ENCODE measurements at places on chromosomes 3 and 15. TPM values are rescaled to one million over a fixed set of nuclear protein-coding genes. Genes with fewer than 3 reads are reported as not detected.

POPDC2 gene
- under 0.01 TPM for total RNA-seq

SCAANT1 gene
- total RNA-seq, result not detected

SLC22A14 gene
- not detected for total RNA-seq

ACTRT3 gene
- 2.5 TPM for total RNA-seq

USP19 gene
- total RNA-seq, result 22.5 TPM

SERINC4 gene
- total RNA-seq, result not detected

PAQR5 gene
- 2.7 TPM for total RNA-seq

ITPKA gene
- 1.4 TPM for total RNA-seq

RGMA gene
- total RNA-seq, result 0.18 TPM

HCLS1 gene
- total RNA-seq, result 0.56 TPM

TLR9 gene
- total RNA-seq, result not detected

CXCR6 gene
- total RNA-seq, result under 0.01 TPM

CPLX3 gene
- total RNA-seq, result not detected

METTL6 gene
- 21.5 TPM for total RNA-seq

CYP19A1 gene
- total RNA-seq, result not detected

MYO5C gene
- under 0.01 TPM for total RNA-seq

SLC2A2 gene
- total RNA-seq, result not detected

PRKAR2A gene
- 48.2 TPM for total RNA-seq
